Effector memory CD8-positive, alpha-beta T cell (primary cell): ENCODE measurements at places on chromosomes 5 and 9.
A peak's percentile ranks its signal among the peaks of the same experiment; 100 is the strongest.

DNA sequence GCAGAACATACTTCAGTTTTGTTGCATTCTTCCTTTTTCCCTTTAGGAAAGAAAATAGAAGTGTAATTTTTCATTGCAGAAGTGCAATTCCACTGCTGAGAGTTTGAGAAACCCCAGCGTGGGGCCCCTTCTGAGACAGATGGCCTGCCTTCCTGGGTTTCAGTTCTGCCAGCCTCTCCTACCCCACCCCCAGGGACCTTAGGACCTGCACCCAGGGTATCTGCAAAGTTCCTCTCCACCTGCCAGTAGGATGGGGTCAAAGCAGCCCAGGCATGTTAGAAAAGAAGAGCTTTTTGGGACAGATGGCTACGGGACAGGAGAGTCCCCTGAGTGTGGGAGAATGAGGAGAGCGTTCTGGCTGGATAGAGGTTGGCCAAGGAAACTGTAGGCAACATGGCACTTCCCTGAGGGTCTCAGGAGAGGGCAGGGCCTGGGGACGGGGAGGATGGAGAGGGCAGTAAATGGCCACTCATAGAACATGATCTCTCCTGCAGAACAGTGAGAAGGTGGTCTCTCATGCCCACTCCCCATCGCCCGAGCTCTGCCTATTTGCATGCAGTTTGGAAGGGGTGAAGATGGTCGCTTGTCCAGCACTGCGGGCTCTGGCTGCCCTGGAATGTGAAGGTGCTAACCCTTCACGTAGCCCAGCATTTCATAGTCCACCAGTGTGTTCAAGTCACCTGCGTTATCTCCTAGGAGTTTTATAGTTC is at the start of gene TIFAB:
TSS of gene TIFAB (minus strand) at position 31 of the 710 bp plus-strand sequence. CDS start 2,412 bp downstream, outside the sequence.
- no peaks in the 10 kb centered on the region for H3K4me1 ChIP-seq
- DNase-seq, result no peak
- H3K27ac ChIP-seq, result no peak within 1 kb of the TSS
- peaks cover 7% of the 10 kb centered on the region for H3K36me3 ChIP-seq
- peaks cover 29% of the 10 kb centered on the region for H3K27me3 ChIP-seq

DNA sequence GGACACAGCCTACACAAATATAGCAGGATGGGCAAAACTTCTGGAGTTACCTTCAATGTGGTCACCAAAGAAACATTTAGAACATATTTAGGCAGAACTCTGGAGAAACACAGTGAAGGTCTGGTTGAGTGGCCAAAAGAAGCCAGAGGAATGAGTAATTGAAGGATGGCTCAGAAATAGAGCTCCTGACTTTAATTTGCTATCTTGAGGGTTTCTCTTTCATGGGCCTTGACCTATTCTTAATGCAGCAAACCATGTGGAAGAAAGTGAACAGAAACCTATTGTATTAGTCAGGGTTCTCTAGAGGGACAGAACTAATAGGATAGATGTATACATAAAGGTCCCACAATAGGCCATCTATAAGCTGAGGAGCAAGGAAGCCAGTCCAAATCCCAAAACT is 650.5 kb downstream of the ACTL7B start:
- no peaks in the 10 kb centered on the region for H3K27me3 ChIP-seq
- no peak overlapping the region for H3K4me3 ChIP-seq
- H3K36me3 ChIP-seq, result no peaks in the 10 kb centered on the region
- no peaks in the 10 kb centered on the region for H3K4me1 ChIP-seq
- DNase-seq, result no peak

- H3K27me3 ChIP-seq, result no peaks in the 10 kb centered on the region
- DNase-seq, result no peak
- peaks cover 11% of the 10 kb centered on the region for H3K4me1 ChIP-seq
- peaks cover 47% of the 10 kb centered on the region for H3K36me3 ChIP-seq
Observed at GRCh38 chr5:1468247-1468612, 23.0 kb upstream of the SLC6A3 start.

DNA sequence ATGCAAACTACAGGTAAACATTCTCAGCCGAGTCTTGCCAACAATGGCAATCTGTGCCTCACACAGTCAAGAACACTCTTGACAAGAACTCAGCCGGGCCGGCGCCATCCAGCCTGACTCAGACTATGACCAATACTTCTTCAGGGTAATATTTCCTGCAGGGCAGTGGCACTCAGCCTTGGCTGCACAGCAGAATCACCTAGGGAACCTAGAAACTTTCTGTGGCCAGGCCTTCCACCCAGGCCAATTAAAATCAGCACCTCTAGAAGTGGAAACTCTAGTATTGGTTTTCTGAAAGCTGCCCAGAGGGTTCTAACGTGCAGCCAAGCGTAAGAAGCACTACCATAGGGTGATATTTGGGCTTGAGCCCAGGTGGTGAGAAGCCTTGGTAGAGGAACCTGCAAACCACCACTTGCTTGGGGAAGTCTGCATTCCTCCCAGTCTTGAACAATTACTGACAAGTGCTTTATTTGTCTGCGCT is 120.6 kb downstream of the TTLL11 start:
- no peaks in the 10 kb centered on the region for H3K36me3 ChIP-seq
- no peak for DNase-seq
- H3K27me3 ChIP-seq, result no peaks in the 10 kb centered on the region
- no peaks in the 10 kb centered on the region for H3K4me1 ChIP-seq
- H3K27ac ChIP-seq, result no peak overlapping the region
- no peak overlapping the region for H3K4me3 ChIP-seq

DNA sequence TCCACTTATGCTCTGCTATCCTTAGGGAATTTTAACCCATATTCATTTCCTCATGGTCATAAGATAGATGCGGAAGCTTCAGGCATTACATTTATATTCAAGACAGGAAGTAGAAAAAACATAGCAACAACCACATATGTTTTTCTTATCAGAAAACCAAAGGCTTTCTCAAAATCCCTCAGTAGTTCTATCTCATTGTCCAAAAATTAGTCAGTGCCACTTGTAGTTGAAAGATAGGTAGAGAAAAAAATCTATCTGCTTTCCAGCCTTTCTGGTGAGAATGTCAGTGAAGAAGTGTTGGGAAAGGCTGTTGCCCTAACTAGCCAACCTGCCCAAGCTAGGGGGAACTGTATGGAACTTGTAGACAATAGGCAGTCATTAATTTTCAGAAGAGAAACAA is 23.5 kb upstream of the MOCS2 start:
- no peak overlapping the region for H3K27ac ChIP-seq
- H3K4me3 ChIP-seq, result no peak overlapping the region
- peaks cover 6% of the 10 kb centered on the region for H3K27me3 ChIP-seq
- no peak for DNase-seq
- H3K4me1 ChIP-seq, result no peaks in the 10 kb centered on the region

- H3K4me1 ChIP-seq, result no peaks in the 10 kb centered on the region
- no peak overlapping the region for H3K4me3 ChIP-seq
- DNase-seq, result no peak
- H3K27me3 ChIP-seq, result no peaks in the 10 kb centered on the region
- H3K36me3 ChIP-seq, result no peaks in the 10 kb centered on the region
Observed at GRCh38 chr5:166992874-166993722, 1298.3 kb upstream of the WWC1 start.

DNA sequence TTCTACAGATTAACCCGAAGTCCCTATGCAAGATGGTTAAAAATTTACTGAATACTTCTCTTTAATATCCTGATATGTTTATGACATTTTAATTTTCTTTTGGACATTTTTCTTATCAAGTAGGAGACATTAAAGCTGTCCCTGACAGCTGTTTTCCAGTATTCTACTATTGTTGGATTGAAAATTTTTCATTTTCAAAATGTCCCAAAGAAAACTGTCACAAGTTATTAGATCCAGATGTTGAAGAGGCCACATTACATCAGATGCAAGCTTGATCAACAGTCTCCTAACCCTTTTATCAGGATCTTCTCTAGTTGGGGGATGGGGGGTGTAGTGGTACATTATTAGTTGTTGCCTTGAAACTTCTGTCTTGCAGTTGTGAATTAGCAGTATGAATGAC is 1402.7 kb upstream of the DMAC1 start:
- H3K4me3 ChIP-seq, result no peak overlapping the region
- no peaks in the 10 kb centered on the region for H3K27me3 ChIP-seq
- H3K4me1 ChIP-seq, result no peaks in the 10 kb centered on the region
- no peaks in the 10 kb centered on the region for H3K36me3 ChIP-seq
- no peak overlapping the region for H3K27ac ChIP-seq

DNA sequence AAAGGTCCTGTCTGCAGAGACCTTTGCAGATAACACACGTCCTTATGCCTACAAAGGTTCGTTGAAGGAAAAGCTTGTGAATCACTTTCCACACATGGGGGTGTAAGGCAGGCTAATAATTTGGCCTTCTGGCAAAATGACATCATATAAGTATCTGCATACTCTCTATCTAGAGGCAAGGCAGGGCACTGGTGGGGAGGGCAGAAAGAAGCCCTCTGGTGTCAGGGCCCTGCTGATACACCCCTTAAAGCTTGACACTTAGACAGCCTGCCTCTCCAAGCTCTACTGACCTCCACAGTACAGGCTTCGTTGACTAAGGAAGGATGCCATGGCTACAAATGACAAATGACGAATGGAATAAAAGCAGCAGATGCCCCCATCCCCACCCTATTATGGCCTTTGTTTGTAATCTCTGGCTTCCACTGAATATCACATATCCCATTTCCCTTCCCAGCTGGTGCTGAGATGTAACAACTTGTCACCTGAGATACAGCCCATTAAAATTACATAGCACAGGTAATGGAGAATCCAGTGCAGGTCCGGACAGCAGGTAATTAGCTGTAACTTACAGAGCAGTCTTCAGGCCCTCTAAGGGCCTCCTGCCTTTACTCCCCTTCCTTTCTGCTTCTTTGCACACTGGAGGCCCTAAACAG is 76.9 kb upstream of the IFNK start:
- peaks cover 3% of the 10 kb centered on the region for H3K36me3 ChIP-seq
- H3K4me3 ChIP-seq, result no peak overlapping the region
- DNase-seq, result no peak
- H3K27ac ChIP-seq, result no peak overlapping the region
- no peaks in the 10 kb centered on the region for H3K27me3 ChIP-seq
- no peaks in the 10 kb centered on the region for H3K4me1 ChIP-seq

DNA sequence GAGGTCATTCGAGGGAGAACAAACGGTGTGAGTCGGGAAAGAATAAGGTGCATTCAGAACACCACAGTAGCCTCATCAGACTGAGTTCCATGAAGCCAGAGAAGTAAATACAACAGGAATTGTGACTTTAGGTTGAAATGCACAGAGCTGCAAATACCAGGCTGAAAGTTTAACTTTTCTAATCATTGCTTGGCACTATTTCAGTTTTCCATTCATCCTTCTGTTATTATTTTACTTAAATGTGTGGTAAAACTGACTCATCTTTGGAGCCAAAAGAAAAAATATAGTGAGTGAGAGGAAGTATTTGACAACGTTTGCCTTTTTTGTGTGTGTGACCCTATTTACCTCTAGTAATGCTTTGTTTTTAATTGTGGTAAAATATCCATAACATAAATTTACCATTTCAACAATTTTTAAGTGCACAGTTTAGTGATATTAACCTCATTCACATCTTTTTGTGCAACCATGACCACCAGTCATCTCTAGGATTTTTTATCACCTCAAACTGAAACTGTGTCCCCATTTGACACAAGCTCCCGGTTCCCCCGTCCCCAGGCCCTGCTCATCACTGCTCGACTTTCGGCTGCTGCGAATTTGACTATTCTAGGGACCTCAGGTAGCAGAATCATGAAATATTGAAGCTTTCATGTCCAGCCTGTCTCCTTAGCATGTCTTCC is 166.8 kb downstream of the HSD17B3 start:
- no peak for DNase-seq
- H3K27ac ChIP-seq, result peak overlapping the region; percentile 21
- H3K4me3 ChIP-seq, result no peak overlapping the region

- no peak overlapping the region for H3K27ac ChIP-seq
- no peak for DNase-seq
- H3K4me3 ChIP-seq, result no peak overlapping the region
- H3K36me3 ChIP-seq, result peaks cover 3% of the 10 kb centered on the region
- no peaks in the 10 kb centered on the region for H3K27me3 ChIP-seq
- no peaks in the 10 kb centered on the region for H3K4me1 ChIP-seq
Observed at GRCh38 chr5:128273736-128274135, 190.2 kb downstream of the SLC12A2 start.

- H3K27me3 ChIP-seq, result no peaks in the 10 kb centered on the region
- H3K4me1 ChIP-seq, result no peaks in the 10 kb centered on the region
- H3K36me3 ChIP-seq, result no peaks in the 10 kb centered on the region
- DNase-seq, result no peak
Observed at GRCh38 chr9:89874351-89875321, 269.8 kb downstream of the GADD45G start.

DNA sequence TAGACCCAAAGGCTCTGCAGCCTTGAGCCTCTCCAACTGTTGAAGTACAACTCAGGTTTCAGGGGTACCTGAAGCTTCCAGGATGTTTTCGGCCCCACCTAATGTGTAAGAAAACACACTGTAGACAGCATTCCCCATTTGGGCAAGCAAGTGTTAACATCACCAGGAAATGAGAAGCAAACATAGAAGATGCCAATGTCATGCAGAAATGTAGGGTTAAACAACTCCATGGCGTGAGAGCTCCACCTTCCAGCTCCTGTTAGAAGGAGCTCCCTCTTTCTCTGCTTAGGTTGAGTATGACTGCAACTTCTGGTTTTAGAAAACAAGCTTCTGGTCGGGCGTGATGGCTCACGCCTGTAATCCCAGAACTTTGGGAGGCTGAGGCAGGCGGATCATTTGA is 31.0 kb upstream of the DENND1A start:
- no peak overlapping the region for H3K4me3 ChIP-seq
- H3K36me3 ChIP-seq, result peaks cover 4% of the 10 kb centered on the region
- no peak for DNase-seq
- H3K27me3 ChIP-seq, result peaks cover 59% of the 10 kb centered on the region

DNA sequence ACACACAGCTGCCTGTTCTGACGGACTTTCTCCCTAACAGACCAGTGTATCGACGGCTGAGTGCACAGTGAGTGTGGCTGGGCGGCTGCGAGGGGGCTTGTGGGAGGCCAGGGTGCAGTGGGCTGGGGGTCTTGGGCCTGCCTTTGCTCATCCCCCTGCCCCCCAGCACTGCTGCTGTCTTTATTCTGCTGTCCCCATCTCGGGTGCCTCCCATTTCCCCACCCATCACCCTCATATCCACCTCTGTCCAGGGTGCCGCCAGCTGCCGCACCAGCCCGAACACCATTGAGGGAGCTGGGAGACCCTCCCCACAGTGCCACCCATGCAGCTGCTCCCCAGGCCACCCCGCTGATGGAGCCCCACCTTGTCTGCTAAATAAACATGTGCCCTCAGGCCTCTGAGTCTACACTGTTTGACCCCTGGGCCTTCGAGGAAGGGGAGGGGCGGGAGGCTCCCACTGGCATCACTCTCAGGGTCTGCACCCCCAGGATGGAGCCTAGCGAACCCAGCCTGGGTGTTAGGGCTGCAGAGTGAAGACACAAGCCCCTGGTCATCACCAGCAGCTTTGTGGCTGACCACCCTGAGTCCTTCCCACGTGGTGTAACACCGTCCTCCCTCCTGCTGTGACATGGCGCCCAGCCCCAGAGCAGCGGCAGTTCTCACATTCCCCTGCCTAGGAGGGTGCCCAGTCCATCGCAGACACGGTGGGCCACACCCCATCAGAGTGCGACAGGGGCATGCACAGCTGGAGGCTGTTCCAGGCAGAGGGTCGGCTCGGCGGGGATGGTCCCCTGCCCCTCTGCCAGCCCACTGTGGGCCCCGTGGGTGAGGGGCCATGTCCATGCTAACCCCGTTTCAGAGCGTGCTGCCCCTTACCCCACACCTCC is 4.0 kb downstream of the LCN2 start:
- H3K27me3 ChIP-seq, result no peaks in the 10 kb centered on the region
- H3K4me3 ChIP-seq, result no peak overlapping the region
- DNase-seq, result no peak
- H3K27ac ChIP-seq, result no peak overlapping the region
- H3K36me3 ChIP-seq, result no peaks in the 10 kb centered on the region
